Transverse colon (tissue), 4 donors: ENCODE measurements at places on chromosomes 1 and 21.

- H3K27me3 ChIP-seq, result no peaks in the 10 kb centered on the region
- no peak for DNase-seq
- H3K4me1 ChIP-seq, result peaks cover 15% of the 10 kb centered on the region
- no peak overlapping the region for H3K27ac ChIP-seq
These were observed 54.0 kb downstream of the ALG14 start for GRCh38 chr1:95018602-95019369.

GRCh38 chr1:15168479-15168878, 14.9 kb downstream of the TMEM51 start:
- no peaks in the 10 kb centered on the region for H3K36me3 ChIP-seq
- no peaks in the 10 kb centered on the region for H3K27me3 ChIP-seq
- H3K4me3 ChIP-seq, result no peak overlapping the region
- H3K27ac ChIP-seq, result no peak overlapping the region

DNA sequence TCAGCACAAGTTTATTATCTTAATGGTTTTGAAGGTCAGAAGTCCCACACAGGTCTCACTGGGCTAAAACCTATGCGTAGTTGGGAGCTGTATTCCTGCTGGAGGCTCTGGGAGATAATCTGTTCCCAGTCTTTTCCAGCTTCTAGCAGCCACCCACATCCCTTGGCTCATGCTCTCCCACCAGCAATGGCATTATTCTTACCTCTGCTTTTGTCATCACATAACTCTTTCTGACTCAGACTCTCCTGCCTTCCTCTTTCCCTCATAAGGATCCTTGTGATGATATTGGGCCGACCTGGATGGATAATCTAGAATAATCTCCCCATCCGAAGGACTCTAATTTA, 122.2 kb upstream of the PRDX6 start:
- H3K4me1 ChIP-seq, result no peaks in the 10 kb centered on the region
- DNase-seq, result no peak
- H3K4me3 ChIP-seq, result no peak overlapping the region
- H3K27me3 ChIP-seq, result no peaks in the 10 kb centered on the region
- H3K36me3 ChIP-seq, result no peaks in the 10 kb centered on the region

DNA sequence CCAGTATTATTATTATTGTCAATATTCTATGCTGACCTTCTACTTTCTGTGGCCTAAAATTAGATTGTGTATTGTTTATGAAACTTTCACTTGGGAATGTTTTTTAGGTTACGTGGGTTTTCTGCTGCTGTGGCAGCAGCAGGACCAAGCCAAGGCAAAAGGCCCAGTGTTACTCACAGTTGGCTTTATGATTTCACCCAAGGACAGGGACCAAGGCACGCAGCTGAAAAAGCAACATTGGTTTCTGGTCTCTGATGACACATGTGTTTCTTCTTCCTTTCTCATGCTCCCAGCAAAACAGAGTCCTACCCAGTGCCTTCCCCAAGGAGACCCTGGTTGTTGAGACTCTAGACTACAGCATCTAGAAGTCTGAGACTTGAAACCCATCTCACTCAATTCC, 413.7 kb downstream of the SETD4 start:
- DNase-seq, result no peak
- H3K27me3 ChIP-seq, result no peaks in the 10 kb centered on the region
- H3K4me1 ChIP-seq, result no peaks in the 10 kb centered on the region
- no peaks in the 10 kb centered on the region for H3K36me3 ChIP-seq
- no peak overlapping the region for H3K4me3 ChIP-seq
- no peak overlapping the region for H3K27ac ChIP-seq

DNA sequence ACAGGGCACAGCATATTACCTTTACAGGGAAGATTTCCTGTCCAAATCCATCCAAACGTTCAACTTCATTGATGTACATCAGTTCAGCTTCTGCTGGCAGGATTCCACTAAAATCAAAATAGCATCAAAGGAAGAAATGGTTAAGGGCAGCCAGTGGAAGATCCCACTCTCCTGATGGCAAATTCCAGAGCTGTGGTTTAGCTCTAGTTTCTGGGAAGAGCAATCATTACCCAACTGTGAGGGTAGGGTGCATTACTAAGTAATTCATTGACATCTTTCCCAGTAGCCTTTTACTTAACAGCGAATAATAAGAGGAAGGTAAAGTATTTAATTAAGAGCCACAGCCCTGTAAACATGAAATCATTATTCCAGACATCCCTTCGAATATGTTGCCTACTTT, 120.7 kb downstream of the SMYD2 start:
- H3K36me3 ChIP-seq, result no peaks in the 10 kb centered on the region
- H3K27ac ChIP-seq, result no peak overlapping the region
- H3K4me3 ChIP-seq, result no peak overlapping the region
- no peaks in the 10 kb centered on the region for H3K4me1 ChIP-seq
- DNase-seq, result no peak

DNA sequence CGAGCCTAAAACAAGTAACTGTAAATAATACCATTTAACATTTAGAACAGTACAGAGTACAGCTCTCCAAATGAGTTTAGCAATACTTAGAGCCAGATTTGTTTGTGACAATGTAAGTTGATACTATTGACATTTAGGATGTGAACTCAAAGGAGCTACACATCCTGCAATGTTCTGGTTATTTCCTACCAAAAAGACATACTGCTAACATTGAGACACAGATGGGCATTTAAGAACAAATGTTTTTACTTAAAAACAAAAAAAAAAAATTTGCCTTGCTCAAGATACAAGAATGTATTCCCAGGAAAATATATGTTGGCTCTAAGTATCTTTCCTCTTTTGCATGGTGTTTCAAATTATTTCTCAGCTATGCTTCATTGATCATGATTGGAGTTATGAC, 1464.8 kb upstream of the PRMT6 start:
- H3K36me3 ChIP-seq, result no peaks in the 10 kb centered on the region
- no peaks in the 10 kb centered on the region for H3K4me1 ChIP-seq
- no peak overlapping the region for H3K27ac ChIP-seq
- H3K4me3 ChIP-seq, result no peak overlapping the region
- no peak for DNase-seq

DNA sequence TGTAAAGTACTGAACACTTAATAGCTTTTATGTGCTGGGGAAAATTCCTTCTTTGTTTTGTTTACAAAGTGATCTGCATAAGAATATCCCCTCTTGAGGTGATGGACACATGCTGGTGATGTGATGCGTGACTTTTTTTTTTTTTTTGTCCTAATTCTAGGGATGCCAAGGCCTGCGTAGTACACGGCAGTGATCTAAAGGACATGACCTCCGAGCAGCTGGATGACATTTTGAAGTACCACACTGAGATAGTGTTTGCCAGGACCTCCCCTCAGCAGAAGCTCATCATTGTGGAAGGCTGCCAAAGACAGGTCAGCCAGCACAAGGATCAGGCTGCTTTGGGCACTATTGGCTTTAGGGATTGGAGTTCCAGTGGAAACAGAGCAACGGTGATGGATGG, 24.7 kb downstream of the ATP1A1 start:
- no peak overlapping the region for H3K4me3 ChIP-seq
- DNase-seq, result no peak

DNA sequence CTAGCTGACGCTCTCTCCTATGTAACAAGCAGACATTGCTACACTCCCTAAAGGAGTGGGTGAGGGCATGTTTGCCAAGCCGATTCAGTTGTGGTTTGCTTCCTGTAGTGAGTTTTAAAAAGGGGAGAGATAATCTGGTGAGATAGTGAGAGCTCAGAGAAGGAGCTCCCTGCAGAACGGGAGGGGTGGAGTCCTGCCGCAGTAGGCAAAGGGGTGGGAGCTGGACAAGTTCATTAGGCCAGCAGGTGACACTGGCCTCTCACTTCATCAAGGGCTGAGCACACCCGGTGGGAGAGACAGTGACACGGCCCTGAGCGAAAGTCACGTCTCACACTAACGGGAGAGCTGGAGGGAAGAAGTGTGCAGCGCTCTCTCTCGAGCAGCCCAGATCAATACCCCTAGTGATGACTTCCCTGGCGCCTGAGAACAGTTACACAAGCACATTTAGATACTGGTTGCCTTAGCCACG, 144.0 kb upstream of the CD34 start:
- no peak for DNase-seq
- no peak overlapping the region for H3K4me3 ChIP-seq
- H3K27me3 ChIP-seq, result no peaks in the 10 kb centered on the region
- H3K36me3 ChIP-seq, result no peaks in the 10 kb centered on the region

DNA sequence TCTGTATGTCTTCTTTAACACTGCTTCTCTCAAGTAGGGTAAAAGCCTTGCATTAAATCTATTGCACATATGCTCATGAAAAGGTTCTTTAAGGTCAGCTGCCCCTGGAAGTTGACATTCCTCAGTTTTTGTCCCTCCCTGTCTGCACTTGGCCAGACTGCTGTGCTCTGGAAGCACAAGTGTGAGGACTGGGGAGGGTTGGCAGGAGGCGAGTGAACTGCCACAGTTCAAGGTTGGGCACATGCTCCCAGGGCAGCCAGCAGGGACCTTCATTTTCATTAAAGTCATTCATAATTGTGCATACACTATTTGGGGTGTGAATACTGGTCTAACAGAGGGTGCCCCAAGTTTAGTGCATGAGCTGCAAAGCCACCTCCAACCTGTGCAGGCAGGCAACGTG, 10.9 kb upstream of the THEM5 start:
- DNase-seq, result no peak
- H3K36me3 ChIP-seq, result no peaks in the 10 kb centered on the region
- no peak overlapping the region for H3K4me3 ChIP-seq
- H3K27me3 ChIP-seq, result no peaks in the 10 kb centered on the region
- H3K4me1 ChIP-seq, result no peaks in the 10 kb centered on the region

GRCh38 chr1:88058205-88058604, 625.9 kb upstream of the PKN2 start:
- no peak for DNase-seq
- H3K27me3 ChIP-seq, result no peaks in the 10 kb centered on the region
- no peak overlapping the region for H3K27ac ChIP-seq
- no peaks in the 10 kb centered on the region for H3K36me3 ChIP-seq
- H3K4me1 ChIP-seq, result no peaks in the 10 kb centered on the region

- DNase-seq, result peak; percentile 45
- H3K27ac ChIP-seq, result peak overlapping the region; percentile 70
- H3K4me1 ChIP-seq, result peaks cover 4% of the 10 kb centered on the region
- no peaks in the 10 kb centered on the region for H3K27me3 ChIP-seq
These were observed 148.1 kb downstream of the FGGY start for GRCh38 chr1:59445040-59445439.

GRCh38 chr21:16588433-16588860, 858.7 kb downstream of the USP25 start:
- H3K36me3 ChIP-seq, result no peaks in the 10 kb centered on the region
- peak; percentile 21 for DNase-seq
- H3K4me1 ChIP-seq, result peaks cover 6% of the 10 kb centered on the region
- H3K4me3 ChIP-seq, result peak overlapping the region; percentile 42
- peak overlapping the region; percentile 37 for H3K27ac ChIP-seq

DNA sequence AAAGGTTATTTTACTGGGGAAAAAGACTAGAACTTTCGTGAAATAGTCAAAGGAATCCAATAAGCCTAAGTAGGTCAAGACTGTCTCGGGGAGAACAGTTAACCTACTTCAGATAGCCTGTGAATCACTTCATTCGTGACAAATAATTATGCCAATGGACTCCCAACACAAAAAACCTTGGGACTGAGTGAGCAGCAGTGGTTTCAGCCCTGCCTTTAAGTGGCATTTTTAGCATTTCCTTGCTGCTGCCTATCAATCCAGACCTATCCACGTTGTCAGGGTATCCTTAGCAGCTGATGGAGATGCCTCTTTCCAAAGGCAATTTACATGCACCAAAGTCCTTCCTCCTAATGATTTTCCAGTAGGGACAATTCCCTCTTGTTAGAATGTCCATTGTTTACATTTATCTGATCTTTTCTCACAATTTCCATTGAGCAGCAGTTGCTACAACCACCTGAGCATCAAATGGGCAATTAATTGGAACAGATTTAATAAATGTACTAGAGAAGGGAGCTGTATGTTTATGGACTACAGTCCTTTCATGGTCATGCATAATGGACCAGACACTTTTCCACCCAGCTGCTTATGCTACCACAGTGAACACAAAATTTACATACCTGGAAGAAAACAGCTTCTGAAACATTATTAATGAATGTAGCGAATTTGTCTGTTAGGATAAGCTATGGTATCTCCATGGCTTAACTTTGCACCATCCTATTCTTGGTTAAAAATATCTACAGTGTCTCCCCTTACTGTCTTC, 75.8 kb downstream of the TM2D1 start:
- no peaks in the 10 kb centered on the region for H3K4me1 ChIP-seq
- H3K27ac ChIP-seq, result no peak overlapping the region
- no peaks in the 10 kb centered on the region for H3K27me3 ChIP-seq

GRCh38 chr1:8238141-8239038, 79.5 kb upstream of the SLC45A1 start:
- DNase-seq, result no peak
- H3K36me3 ChIP-seq, result no peaks in the 10 kb centered on the region
- peaks cover 18% of the 10 kb centered on the region for H3K4me1 ChIP-seq
- no peak overlapping the region for H3K4me3 ChIP-seq
- peak overlapping the region; percentile 76 for H3K27ac ChIP-seq
- no peaks in the 10 kb centered on the region for H3K27me3 ChIP-seq

DNA sequence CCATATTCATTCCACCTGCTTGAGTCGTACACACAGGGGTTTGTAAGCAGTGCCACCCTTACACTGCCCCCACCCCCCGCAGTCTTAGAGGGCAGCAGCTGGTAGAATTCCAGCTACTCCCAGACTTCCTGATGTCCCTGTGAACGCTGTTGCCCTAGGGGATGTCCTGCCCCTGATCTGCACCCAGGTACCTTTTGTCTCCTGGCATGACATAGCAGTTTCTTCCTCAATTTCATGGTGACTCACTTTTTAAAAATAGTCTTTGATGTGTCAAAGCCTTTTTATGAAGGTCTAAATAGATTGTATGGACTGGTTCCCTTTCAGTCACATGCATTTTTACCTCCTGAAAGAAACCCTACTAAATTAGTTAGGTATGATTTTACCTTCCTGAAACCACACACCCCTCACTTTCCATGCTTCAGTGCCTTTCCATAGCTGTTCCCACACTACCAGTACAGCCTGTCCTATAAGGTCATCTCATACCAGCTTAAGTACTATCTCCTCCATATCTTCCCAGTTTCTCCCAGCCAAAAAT, 76.4 kb downstream of the ST3GAL3 start:
- H3K27ac ChIP-seq, result no peak overlapping the region
- no peak overlapping the region for H3K4me3 ChIP-seq
- no peak for DNase-seq
- no peaks in the 10 kb centered on the region for H3K27me3 ChIP-seq

GRCh38 chr1:185334182-185334581, 17.1 kb upstream of the IVNS1ABP start:
- no peak for DNase-seq
- H3K36me3 ChIP-seq, result no peaks in the 10 kb centered on the region
- no peaks in the 10 kb centered on the region for H3K27me3 ChIP-seq

DNA sequence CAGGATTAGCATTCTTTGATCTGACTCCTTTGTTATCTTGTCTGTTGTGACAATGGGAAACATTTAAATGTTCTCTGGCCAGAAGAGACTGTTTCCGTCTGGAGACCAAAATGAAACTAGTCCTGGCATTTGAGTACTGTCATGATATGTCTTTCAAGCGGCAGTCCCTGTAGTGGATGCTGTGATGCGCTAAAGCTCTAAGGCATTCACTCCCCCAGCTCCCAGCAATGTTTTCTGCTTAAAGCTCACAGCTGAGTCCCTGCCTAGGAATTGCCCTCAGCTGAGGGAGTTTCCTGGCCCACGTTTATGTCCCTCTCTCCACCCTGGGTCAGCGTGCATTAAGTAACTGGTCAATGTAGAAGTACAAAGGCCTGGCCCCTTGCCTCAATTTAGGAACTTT, 109.4 kb downstream of the UCHL5 start:
- no peaks in the 10 kb centered on the region for H3K36me3 ChIP-seq
- peaks cover 5% of the 10 kb centered on the region for H3K4me1 ChIP-seq
- no peak overlapping the region for H3K27ac ChIP-seq
- no peak for DNase-seq

- no peak for DNase-seq
- no peak overlapping the region for H3K27ac ChIP-seq
- no peaks in the 10 kb centered on the region for H3K27me3 ChIP-seq
- H3K4me3 ChIP-seq, result no peak overlapping the region
- peaks cover 37% of the 10 kb centered on the region for H3K4me1 ChIP-seq
These were observed 118.8 kb upstream of the IRF2BP2 start for GRCh38 chr1:234728740-234729139.
